ENCODE measurements at places on chromosomes 6 and 20. TPM values are rescaled to one million over a fixed set of nuclear protein-coding genes. Genes with fewer than 3 reads are reported as not detected.

SNX21 gene
- total RNA-seq = 35.7 TPM

TAPBP gene
- 154 TPM for total RNA-seq

PTCRA gene
- total RNA-seq = not detected

SEL1L2 gene
- not detected for total RNA-seq

SPATS1 gene
- total RNA-seq = not detected

HLA-DOB gene
- total RNA-seq = not detected

RFX6 gene
- total RNA-seq = not detected

ZC2HC1B gene
- not detected for total RNA-seq

CLDN20 gene
- total RNA-seq = not detected

RPS18 gene
- 1,732 TPM for total RNA-seq

Measured in dermis blood vessel endothelial cell (primary cell).